ENCODE measurements at places on chromosomes 3 and 15. TPM values are rescaled to one million over a fixed set of nuclear protein-coding genes. Genes with fewer than 3 reads are reported as not detected.
A peak's percentile ranks its signal among the peaks of the same experiment; 100 is the strongest.

DNA sequence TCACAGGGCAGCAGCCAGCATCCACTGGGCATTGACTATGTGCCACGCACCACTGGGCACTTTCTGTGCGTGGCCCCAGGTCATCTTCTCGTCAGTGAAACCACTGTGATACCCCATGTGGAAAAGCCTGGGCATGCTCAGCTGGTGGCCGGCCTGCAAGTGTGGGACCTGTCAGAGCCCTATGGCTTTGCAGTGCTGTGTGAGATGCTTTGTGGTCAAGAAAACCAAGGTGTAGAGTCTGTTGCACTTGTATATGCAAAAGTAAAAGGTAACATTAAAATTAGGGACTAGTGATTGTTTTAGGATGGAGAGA lies 69.5 kb downstream of the PGPEP1L start:
- no peak for DNase-seq

GRCh38 chr15:96020133-96020532 lies 310.4 kb upstream of the NR2F2 start:
- DNase-seq = no peak

DNA sequence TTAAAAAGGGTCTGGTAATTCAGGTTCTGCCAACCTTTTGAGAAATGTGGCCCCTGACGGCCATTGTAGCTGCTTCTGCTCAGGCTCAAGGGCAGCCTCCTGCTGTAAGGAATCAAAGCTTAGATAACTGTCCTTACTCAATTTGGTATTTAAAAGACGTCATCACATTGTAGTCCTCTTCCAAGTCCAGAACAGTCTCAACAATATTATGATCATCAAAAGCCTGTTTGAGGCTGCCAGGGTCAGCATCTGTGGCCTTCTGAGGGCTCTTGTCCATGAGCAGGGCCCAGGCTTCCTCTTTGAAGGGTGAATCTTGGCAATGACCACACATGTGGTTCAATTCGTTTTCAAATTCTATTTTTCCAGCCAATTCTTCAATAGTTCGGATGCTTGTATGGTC lies 6.0 kb downstream of the C3orf62 start:
- no peak for DNase-seq

DNA sequence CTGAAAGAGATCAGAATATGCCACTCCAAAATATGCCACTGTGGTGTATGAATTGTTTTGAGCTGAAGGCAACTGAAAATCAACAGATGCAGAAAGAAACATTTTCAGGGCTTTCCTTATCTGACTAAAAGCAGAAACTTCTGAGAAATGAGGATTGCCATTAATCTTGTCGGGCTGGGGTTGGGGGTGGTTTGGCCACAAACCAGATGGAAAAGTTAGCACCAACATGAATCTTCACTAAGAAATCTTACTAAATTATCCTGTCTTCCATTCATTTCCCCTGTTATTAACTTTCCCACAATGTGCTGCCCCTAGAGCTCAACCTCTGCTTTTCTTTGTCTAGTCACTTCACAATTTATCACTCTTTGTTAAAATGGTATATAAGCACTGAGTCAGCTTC lies 229.9 kb upstream of the GADL1 start:
- no peak for DNase-seq

- DNase-seq = no peak
Observed at GRCh38 chr3:150225986-150226385, 182.1 kb upstream of the TSC22D2 start.

GRCh38 chr3:38021196-38021595 lies 8.2 kb downstream of the PLCD1 start:
- DNase-seq = no peak

- DNase-seq = no peak
Observed at GRCh38 chr3:7709376-7710082, 792.1 kb upstream of the LMCD1 start.

DNA sequence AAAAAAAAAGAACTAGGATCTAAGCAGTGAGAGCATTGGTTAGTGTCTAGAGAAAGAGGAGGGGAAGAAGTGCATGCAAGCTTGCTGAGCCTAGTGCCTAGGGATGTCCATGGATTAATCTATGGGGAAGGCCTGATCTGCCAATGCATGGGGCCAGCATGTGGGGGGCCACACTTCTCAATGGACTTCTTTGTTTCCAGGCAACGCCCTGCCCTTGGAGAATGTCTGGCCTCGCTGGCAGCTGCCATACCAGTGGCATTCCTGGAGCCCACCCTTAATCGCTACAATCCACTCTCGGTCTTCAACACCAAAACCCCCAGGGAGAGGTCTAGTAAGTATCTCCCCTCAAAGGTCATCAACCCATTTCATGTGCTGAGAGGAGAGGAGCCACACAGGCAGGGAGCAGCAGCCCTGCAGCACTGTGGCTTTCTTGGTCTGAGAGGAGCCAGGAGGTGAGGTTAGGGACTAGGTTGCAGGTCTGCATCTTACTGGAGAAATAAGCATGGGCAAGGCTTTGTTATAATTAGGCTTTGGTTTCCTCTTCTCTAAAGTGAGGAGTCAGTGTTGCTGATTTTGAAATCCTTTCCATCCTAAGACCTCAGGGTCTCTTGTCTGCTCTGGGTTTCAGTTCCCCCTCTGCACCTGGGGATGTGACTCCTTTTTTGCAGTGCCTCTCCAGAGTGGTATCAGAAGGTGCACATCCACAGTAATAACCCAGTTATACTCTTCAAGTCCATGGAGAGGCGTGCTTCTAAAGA lies 188.1 kb upstream of the CHRM5 start:
- no peak for DNase-seq

DNA sequence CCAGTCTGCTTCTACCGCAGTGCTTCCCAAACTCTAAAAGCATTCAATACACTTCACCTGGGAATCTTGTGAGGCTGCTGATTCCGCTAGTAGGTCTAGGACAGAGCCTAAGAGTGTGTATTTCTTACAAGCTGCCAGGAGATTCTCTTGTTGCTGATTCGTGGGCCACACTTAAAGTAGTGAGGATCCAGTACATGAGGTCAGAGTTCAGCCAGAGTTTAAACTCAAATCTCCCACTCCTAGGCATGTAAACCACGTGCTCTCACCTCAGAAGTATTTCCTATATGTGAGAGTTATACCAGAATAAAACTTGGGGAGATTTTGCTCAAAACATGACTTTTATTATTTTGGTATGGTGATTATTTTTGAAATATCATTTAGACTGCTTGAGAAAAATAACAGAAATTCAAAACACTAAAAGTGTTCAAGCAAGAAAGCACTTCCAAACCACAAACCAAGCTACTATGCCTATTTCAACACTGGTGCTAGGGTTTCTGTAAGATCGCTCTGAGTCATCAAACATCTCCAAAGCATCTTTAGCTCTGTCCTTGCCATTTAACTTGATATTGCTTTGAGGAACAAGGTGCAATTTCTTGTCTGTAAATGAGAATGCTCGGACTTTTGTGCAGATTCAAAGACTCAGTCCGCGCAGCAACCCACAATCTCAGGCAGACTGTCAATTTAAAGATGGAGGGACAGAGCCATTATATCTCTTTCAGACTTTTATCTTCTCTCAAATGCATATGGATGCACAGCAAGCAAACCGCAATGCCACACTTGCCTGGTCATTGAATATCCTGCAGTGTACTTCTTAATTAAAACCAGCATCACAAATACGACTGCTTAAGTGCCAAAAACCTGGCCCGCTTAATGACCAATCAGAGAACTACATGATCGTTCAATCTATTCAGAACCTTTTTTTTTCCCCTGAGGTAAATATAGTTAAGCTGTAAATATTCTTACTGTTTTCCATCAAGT lies 59.8 kb downstream of the AGTR1 start:
- DNase-seq = no peak

GRCh38 chr3:148439254-148439822 lies 258.4 kb upstream of the AGTR1 start:
- DNase-seq = no peak

The SLC51A gene
- not detected for total RNA-seq

DNA sequence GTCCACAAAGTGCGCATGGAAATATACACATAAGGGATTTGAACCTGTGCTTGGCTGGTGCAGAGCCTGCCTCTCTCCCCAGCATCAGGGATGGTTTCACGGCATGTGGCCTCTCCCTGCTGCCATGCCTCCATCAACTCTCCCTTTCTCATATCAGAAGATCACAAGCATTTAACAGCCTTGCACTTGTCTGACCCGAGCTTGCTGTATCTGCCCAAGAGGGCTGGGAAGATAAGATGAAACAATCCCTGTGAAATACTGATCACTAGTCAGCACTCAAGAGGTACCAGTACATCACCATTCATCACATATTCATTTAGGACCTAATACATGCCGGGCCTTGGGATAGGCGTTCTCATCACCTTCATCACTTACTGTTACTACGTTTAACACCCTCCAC lies 107.6 kb upstream of the ARHGEF3 start:
- DNase-seq = no peak

The AGBL1 gene
- total RNA-seq = not detected

The ESYT3 gene
- not detected for total RNA-seq

DNA sequence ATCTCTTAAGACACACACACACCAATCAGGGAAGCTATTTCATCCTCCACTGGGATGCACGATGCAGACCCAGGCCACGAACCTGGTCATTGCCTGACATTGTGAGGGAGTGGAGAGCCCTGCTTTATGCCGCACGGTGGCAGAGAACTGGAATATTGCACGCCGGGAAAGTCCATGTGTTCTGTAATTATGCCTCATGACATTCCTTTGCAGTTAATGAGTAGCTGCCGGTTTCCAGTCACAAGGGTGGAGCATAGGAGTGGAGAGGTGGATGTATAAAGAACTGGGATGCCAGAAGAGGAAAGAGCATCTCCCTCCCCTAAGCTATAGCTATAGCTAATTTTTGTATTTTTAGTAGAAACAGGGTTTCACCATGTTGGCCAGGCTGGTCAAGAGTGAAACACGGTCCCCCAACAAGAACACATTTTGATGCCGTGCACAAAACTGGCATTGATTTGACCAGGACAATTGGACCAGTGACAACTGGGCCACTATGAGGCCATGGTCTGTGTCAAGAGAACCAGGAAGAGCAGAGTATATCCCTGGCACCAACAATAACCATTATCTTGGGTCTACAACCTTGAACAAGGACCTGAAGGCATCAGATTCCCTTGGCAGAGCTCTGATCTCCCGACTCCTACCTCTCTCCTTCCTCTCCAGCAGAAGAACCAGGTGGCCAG lies 51.4 kb downstream of the SH3BP5 start:
- DNase-seq = no peak

- DNase-seq = no peak
Observed at GRCh38 chr3:21484828-21485144, 266.2 kb downstream of the ZNF385D start.

The NPAP1 gene
- total RNA-seq = not detected

DNA sequence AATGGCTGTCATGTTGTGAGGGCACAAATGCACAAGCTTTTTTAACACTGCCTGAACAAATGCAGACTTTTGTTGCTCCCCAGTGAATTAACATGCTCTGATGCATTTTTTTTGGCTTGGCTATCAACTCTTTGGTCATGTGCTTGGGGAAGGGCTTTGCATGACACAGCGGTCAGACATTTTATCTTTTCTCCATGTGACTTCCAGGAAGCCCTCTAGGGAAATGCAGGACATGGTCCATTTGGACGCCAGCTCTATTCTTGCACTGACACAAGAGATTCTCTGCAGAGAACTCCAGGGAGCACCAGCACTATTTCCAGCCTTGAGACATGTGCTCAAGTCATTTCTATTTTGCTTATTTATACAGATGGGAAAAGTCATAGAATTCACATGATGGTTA lies 46.2 kb downstream of the NEK11 start:
- no peak for DNase-seq

GRCh38 chr3:126134219-126134975 lies 46.0 kb downstream of the ALDH1L1 start:
- DNase-seq = peak; percentile 15

- DNase-seq = no peak
Observed at GRCh38 chr3:114899186-114899931, 247.7 kb downstream of the ZBTB20 start.

GRCh38 chr3:32632533-32633265 lies 52.3 kb upstream of the CNOT10 start:
- no peak for DNase-seq

DNA sequence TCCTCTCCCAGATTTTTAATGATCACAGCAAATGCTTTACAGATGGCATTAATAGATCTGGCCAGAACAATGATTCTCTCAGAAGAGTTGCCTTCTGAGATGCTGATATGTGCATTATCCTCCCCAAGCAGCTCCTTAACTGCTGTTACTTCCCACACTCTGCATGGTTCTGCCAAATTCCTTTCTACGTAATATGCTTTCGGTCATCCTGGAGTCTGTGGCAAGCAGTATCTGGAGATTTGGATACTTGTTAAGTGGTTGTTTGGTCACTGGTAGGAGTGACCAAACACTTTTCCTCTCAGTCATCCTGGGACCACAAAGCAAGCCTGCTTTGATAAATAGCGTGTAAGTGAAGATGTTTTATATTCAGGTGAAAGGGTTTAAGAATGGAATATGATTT lies 71.1 kb upstream of the CCNL1 start:
- DNase-seq = no peak

GRCh38 chr15:92561754-92562153 lies 93.8 kb downstream of the FAM174B start:
- no peak for DNase-seq

Measured in naive thymus-derived CD4-positive, alpha-beta T cell (primary cell).